ENCODE measurements at places on chromosomes 16 and 17. TPM values are rescaled to one million over a fixed set of nuclear protein-coding genes. Genes with fewer than 3 reads are reported as not detected.

DNA sequence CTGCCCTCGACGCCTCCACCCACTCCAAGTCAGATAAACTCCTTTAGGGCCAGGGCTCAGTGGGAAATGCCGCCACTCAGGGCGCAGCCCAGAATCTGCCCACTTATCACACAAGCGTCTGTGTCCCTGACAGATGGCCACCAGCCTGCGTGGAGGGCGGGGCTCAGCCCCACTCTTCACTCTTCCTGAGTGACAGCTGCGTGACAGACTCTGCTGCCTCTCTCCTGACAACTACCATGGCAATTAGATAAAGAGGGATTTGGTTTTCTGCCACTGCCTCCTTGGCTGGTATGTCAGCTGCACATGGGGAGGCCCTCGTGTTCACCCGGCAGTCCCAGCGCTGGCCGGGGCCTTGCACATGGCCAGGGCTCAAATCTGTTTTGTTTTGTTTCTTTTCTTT is 96.2 kb downstream of the RTN4RL1 start:
- no peak for DNase-seq
- H3K27ac ChIP-seq = no peak overlapping the region
- H3K4me1 ChIP-seq = no peaks in the 10 kb centered on the region
- no peak overlapping the region for H3K4me3 ChIP-seq

DNA sequence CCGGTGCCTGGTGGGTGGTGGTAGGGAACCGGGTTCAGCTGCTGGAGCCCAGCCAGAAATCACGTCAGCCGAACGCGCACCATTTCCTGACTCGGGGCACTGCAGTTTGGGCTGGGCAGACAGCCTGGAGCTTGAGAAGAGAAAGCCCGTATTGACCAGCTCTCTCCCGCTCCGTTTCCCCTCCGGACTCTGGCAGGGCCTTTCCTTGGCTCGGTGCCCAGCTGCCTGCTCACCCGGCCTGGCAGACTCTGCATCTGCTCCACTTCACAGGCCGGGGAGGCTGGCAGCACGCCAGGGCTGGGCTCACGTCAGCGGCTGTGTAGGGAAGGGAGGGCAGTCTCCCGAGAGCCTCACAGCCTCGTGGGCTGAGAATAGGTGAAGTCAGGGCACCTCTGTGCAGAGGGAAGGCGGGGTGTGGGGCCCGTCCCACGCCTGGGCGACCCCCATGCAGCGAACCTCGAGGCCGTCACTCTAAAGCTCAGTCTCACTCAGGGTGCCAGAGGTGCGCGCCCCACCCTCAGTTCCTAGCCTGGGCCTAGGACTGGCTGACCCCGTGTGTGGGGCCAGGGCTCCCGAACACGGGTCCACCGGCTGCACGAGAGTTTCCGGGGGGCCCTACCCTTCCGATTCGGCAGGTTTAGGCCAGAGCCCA is 59.1 kb downstream of the OR1D5 start:
- H3K4me1 ChIP-seq = peaks cover 20% of the 10 kb centered on the region
- no peaks in the 10 kb centered on the region for H3K36me3 ChIP-seq
- H3K27ac ChIP-seq = no peak overlapping the region

Gene PIK3R6
- 1.9 TPM for total RNA-seq

- peaks cover 9% of the 10 kb centered on the region for H3K27me3 ChIP-seq
- no peak overlapping the region for H3K27ac ChIP-seq
- peaks cover 10% of the 10 kb centered on the region for H3K4me1 ChIP-seq
- no peak overlapping the region for H3K4me3 ChIP-seq
- H3K36me3 ChIP-seq = peaks cover 30% of the 10 kb centered on the region
- DNase-seq = no peak
Measured at GRCh38 chr16:1374418-1375297, 22.9 kb downstream of the GNPTG start.

- no peaks in the 10 kb centered on the region for H3K4me1 ChIP-seq
- H3K27ac ChIP-seq = no peak overlapping the region
- no peaks in the 10 kb centered on the region for H3K27me3 ChIP-seq
- DNase-seq = no peak
Measured at GRCh38 chr16:22962905-22963304, 148.9 kb downstream of the HS3ST2 start.

DNA sequence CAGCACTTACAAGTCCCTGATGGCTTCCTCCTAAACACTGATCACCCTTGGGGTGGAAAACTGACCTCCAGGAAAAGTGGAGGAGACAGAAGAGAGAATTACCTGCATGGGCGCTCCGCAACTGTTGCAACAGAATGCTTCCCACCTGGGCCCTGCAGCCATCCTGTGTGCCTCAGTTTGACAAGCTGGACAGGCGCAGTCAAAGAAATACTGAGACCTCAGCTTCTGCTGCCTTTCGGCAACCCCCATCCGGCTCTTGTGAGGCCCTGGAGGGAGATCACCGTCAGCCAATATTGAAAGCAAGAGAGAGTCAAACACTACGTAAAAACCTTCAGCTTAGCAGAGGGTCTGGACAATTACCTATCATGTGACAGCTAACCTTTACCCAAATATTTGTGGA is 24.8 kb downstream of the SERPINF1 start:
- no peak overlapping the region for H3K4me3 ChIP-seq
- DNase-seq = no peak
- H3K27me3 ChIP-seq = no peaks in the 10 kb centered on the region
- H3K4me1 ChIP-seq = peaks cover 14% of the 10 kb centered on the region
- peaks cover 54% of the 10 kb centered on the region for H3K36me3 ChIP-seq

Gene MTSS2
- total RNA-seq = 12.0 TPM

- no peak for DNase-seq
- H3K4me1 ChIP-seq = peaks cover 16% of the 10 kb centered on the region
- no peak overlapping the region for H3K4me3 ChIP-seq
- H3K36me3 ChIP-seq = peaks cover 37% of the 10 kb centered on the region
Measured at GRCh38 chr17:7859028-7859427, 1.2 kb downstream of the CYB5D1 start.

Gene NPIPA7
- total RNA-seq = 2.3 TPM

GRCh38 chr17:83131401-83132011 is 52.1 kb downstream of the METRNL start:
- peaks cover under 1% of the 10 kb centered on the region for H3K27me3 ChIP-seq
- H3K4me3 ChIP-seq = no peak overlapping the region
- H3K4me1 ChIP-seq = no peaks in the 10 kb centered on the region
- DNase-seq = no peak
- no peaks in the 10 kb centered on the region for H3K36me3 ChIP-seq

- H3K4me3 ChIP-seq = no peak overlapping the region
- H3K27ac ChIP-seq = no peak overlapping the region
- peaks cover 36% of the 10 kb centered on the region for H3K36me3 ChIP-seq
Measured at GRCh38 chr17:8481703-8482102, 46.0 kb downstream of the NDEL1 start.

DNA sequence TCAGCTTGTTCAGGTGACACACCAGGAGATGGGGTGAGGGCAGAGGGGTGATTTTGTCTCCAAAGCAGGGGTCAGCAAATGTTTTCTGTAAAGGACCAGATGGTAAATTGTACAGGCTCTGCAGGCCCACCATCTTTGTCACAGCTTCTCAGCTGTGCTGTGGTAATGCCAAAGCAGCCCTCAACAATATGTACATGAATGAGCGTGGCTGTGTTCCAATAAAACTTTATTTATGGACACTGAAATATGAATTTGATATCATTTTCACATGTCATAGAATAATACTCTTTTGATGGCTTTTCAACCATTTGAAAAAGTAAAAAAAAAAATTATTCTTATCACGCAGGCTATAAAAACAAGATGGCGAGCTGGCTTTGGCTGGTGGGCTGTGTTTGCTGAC is 206.4 kb upstream of the RPL38 start:
- H3K36me3 ChIP-seq = no peaks in the 10 kb centered on the region
- no peak overlapping the region for H3K27ac ChIP-seq
- no peak for DNase-seq
- no peaks in the 10 kb centered on the region for H3K27me3 ChIP-seq
- H3K4me3 ChIP-seq = no peak overlapping the region
- no peaks in the 10 kb centered on the region for H3K4me1 ChIP-seq

DNA sequence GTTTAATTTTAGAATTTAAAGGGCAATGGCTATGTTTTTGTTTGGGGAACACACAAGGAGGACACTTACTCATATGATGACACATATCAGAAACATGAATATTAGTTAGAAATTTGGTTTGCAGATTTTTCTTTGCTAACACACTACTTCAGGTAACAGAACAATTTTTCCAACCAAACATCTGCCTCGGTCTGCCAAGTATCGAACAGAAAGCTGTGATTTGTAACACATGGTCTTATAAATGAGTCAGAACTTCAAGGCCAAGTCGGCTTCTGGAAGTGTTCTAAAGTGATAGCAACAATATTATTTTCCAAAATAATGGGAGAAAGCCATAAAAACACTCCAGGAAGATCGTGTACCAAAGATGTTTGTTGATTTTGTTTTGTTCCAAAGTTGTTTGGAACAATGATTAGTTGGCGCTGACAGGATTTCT is 75.9 kb upstream of the PMFBP1 start:
- H3K36me3 ChIP-seq = no peaks in the 10 kb centered on the region
- no peak overlapping the region for H3K27ac ChIP-seq
- no peaks in the 10 kb centered on the region for H3K27me3 ChIP-seq
- no peak for DNase-seq

- no peaks in the 10 kb centered on the region for H3K4me1 ChIP-seq
- DNase-seq = no peak
- H3K4me3 ChIP-seq = no peak overlapping the region
- H3K27me3 ChIP-seq = peaks cover 4% of the 10 kb centered on the region
Measured at GRCh38 chr16:73879621-73880020, 417.0 kb upstream of the PSMD7 start.

Gene OTOP3
- total RNA-seq = under 0.01 TPM

Gene PRR29
- total RNA-seq = 0.28 TPM

Gene TNS4
- total RNA-seq = 0.19 TPM

Gene KRTAP2-1
- total RNA-seq = not detected

- no peak for DNase-seq
- no peaks in the 10 kb centered on the region for H3K36me3 ChIP-seq
- no peaks in the 10 kb centered on the region for H3K27me3 ChIP-seq
Measured at GRCh38 chr17:48470388-48471034, 40.5 kb upstream of the SKAP1 start.

DNA sequence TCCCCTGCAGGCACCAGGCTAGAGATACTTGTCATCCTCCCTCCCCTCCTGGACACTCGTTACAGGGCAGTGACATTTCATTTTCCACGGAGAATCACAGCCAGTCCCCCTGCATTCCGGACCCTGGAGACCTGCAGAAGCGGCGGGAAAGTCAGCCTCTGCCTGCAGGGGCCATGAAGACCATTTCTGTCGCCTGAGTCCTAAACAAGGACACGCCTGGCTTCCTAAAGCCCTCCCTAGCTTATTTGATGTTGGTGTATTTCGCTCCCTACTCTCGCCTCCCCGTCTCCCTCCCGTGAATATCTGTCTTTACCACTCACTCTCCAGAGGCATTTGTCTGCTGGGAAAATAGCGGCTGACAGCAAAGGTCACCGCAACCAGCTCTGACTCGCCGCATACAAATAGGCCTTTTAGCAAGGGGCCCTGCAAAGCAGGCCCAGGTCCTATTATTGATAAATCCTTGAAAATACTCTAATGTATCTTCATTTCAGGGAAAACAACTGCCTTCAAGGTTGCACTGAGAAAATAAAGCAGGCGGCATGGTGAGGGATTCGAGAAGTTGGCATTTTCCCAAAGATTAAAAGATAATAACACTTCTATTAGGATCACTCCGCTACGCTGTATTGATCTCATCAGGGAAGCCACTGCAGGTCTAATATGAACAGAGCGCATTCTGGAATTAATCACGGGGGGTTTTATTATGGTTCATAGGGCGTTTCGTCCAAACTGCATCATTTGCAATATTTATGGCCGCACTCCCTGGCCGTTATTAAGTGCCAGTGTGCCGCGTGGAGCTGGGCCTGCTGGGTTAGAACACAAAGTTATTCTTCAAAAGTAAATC is 447.1 kb upstream of the CDH5 start:
- no peaks in the 10 kb centered on the region for H3K4me1 ChIP-seq
- H3K36me3 ChIP-seq = no peaks in the 10 kb centered on the region
- H3K27ac ChIP-seq = no peak overlapping the region
- H3K27me3 ChIP-seq = peaks cover 2% of the 10 kb centered on the region
- no peak for DNase-seq
- no peak overlapping the region for H3K4me3 ChIP-seq

- peaks cover 39% of the 10 kb centered on the region for H3K36me3 ChIP-seq
- H3K27ac ChIP-seq = no peak overlapping the region
- H3K4me1 ChIP-seq = peaks cover under 1% of the 10 kb centered on the region
- H3K4me3 ChIP-seq = no peak overlapping the region
- no peak for DNase-seq
Measured at GRCh38 chr16:58116081-58116480, 13.1 kb downstream of the CFAP20 start.

- no peaks in the 10 kb centered on the region for H3K36me3 ChIP-seq
- H3K27me3 ChIP-seq = no peaks in the 10 kb centered on the region
- DNase-seq = no peak
- H3K4me1 ChIP-seq = no peaks in the 10 kb centered on the region
Measured at GRCh38 chr16:72878301-72879269, 169.3 kb downstream of the ZFHX3 start.

Gene TAC4
- total RNA-seq = 0.14 TPM

- H3K36me3 ChIP-seq = peaks cover 73% of the 10 kb centered on the region
- H3K27me3 ChIP-seq = no peaks in the 10 kb centered on the region
- H3K27ac ChIP-seq = no peak overlapping the region
- peaks cover 7% of the 10 kb centered on the region for H3K4me1 ChIP-seq
- no peak overlapping the region for H3K4me3 ChIP-seq
Measured at GRCh38 chr17:78407387-78408000, 29.0 kb downstream of the PGS1 start.
